Articular chondrocyte of knee joint (primary cell): ENCODE measurements at places on chromosomes 2 and 18. TPM values are rescaled to one million over a fixed set of nuclear protein-coding genes. Genes with fewer than 3 reads are reported as not detected.

The DUSP19 gene
- total RNA-seq = 3.5 and 5.0 TPM in 2 replicates

The GYPC gene
- 77.5 and 109 TPM in 2 replicates for total RNA-seq

The ASTL gene
- total RNA-seq = not detected in 2 replicates

The ANKRD62 gene
- total RNA-seq = not detected in 2 replicates
